ENCODE measurements at places on chromosomes 1 and 21. TPM values are rescaled to one million over a fixed set of nuclear protein-coding genes. Genes with fewer than 3 reads are reported as not detected.

Gene TXNDC12
- 14.3 TPM for total RNA-seq

Gene NUP210L
- total RNA-seq, result under 0.01 TPM

Gene OR2T2
- total RNA-seq, result not detected

Gene SASS6
- total RNA-seq, result 3.9 TPM

Gene VCAM1
- total RNA-seq, result 19.9 TPM

Gene BARHL2
- total RNA-seq, result not detected

Gene COL16A1
- total RNA-seq, result 10.3 TPM

Gene C1orf94
- 0.25 TPM for total RNA-seq

Gene CDK18
- 1.2 TPM for total RNA-seq

Gene HCN3
- 15.0 TPM for total RNA-seq

Gene RCSD1
- total RNA-seq, result 3.9 TPM

Gene HMCN1
- 2.7 TPM for total RNA-seq

Measured in temporal lobe (tissue), 4 donors.